Hippocampal formation (tissue), 2 donors: ENCODE measurements at places on chromosomes 2 and 18.

- no peak for DNase-seq
These were observed 72.7 kb downstream of the TRIP12 start for GRCh38 chr2:229849073-229849472.

- DNase-seq, result no peak
These were observed 3.6 kb upstream of the PTPN18 start for GRCh38 chr2:130352237-130352636.

DNA sequence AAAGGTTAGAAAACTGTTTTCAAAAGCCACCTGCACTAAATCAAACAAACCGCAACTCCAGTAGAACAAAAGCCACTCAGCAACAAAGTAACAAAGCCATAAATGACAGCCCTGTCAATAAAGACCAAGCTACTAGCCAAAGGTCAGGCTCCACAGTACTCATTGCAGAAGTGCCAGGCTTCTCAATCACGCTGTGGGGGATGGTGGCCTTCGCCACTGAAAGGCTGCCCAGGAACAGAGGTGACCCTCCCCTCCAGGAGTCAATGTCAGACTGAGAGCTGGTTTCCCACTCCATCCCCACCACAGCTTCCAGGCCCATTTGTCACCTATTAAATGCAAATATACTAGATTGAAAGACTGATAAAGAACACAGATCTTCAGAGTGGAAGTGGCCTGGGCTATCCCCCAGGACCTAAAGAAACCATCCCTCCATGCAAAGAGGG is 5.9 kb downstream of the ATP8B1 start:
- no peak for DNase-seq

DNA sequence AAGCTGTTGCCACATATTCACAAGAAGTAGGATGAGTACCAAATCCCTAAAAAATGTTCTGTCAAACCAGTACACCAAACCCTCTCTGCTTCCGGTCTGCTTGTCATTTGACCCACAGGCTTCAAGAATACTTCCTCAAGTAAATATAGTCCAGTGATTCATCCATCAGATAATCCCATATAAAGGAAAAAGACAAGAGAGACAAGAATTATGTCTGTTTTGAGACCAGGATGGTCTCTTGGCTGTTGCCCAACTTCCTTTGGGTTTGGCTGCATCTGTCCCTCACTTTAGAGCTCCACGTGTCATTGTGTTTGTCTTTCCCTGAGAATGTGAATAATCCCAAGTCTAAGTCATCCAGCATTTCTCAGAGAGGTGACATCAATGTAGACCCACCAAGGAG is 91.5 kb upstream of the NRP2 start:
- no peak for DNase-seq

GRCh38 chr2:171432969-171433762 is 624 bp downstream of the METTL8 start:
- no peak for DNase-seq

- DNase-seq, result no peak
These were observed 1.3 kb downstream of the INPP4A start for GRCh38 chr2:98445683-98446581.

- DNase-seq, result no peak
These were observed 298.6 kb downstream of the AGPS start for GRCh38 chr2:177691177-177691576.

GRCh38 chr2:203934711-203935438 is 1.7 kb upstream of the ICOS start:
- no peak for DNase-seq

DNA sequence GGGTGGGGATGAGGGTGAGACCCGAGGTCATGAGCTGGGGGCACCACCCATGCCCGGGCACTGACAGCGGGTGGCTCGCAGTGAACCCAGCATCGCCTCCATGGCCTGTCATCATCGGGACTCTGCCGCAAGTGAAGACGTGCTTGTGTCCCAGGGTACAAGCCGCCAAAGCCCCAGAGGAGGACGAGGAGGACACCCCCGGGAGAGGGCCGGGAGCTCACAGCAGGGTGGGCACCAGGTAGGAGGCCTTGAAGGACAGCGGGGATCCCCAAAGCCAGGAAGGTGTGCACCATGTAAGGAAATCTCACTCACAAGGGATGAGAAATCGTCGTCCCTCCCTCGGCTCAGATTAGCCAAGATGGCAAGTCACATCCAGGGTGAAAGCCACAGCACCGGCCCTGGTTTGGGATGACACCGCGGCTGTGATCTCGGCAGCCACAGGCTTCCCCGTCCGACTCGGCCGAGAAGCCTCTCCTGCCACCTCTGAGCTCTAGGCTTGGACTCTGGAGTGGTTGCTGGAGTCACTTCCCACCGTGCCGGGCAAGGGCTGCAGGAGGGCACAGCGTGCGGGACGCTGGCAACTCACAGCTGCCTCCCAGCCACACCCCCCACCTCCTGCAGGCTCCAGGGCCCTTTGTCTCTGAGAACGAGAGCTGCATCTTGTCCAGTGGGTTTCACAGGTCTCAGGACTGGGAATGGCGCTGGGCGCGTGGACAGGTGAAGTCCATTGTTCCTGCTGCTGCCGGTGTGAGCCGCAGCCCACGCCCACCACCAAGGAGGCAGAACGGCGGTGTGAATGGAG is 81.6 kb upstream of the CTDP1 start:
- no peak for DNase-seq

- no peak for DNase-seq
These were observed 126.5 kb upstream of the CCDC68 start for GRCh38 chr18:55085557-55086285.

GRCh38 chr2:47301277-47301618 is 101.7 kb upstream of the MSH2 start:
- no peak for DNase-seq

DNA sequence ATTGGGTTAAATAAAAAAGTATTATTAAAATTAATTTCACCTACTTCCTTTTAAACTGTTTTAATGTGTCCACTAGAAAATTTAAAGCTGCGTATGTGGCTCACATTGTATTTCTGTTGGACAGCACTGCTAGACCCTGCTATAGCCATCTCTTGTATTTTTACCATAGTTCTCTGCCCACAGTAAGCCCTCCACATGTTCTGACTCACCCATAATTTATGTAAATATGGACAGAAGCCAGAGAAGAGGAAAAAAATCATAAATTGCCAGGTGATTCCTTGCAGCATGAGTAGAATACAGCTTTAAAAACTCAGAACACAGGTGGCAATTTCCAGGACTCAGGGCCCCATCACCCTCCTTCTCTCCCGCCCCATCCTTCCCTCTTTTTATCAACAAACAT is 142.4 kb upstream of the MEX3C start:
- DNase-seq, result no peak

- peak; percentile 58 for DNase-seq
These were observed 55.2 kb downstream of the CCDC88A start for GRCh38 chr2:55364189-55365055.

DNA sequence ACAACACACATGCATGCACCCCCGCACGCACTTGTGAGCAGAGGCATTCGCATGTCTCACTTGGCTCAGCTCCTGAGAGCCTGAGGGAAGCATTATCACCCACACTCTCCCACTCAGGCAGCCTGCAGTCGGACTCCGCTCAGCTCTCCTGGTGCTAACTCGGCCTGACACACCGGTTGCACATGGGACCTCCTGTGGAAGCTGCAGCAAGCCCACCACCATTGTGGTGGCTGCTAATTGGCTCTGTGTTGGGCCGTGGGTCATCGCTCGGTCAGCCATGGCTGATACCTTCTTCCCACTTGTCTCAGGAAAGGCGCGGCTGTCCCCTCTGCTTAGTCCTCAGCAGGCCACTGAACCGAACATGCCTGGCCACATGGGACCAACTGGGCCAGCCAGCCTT is 13.7 kb upstream of the TEX261 start:
- DNase-seq, result no peak

GRCh38 chr2:120294008-120294340 is 41.3 kb downstream of the RALB start:
- no peak for DNase-seq

- DNase-seq, result no peak
These were observed 270.2 kb downstream of the EN1 start for GRCh38 chr2:118577202-118577601.

GRCh38 chr2:56192664-56193305 is 9.0 kb downstream of the CCDC85A start:
- DNase-seq, result no peak
